Naive thymus-derived CD8-positive, alpha-beta T cell (primary cell): ENCODE measurements at places on chromosomes 2 and 18.

DNA sequence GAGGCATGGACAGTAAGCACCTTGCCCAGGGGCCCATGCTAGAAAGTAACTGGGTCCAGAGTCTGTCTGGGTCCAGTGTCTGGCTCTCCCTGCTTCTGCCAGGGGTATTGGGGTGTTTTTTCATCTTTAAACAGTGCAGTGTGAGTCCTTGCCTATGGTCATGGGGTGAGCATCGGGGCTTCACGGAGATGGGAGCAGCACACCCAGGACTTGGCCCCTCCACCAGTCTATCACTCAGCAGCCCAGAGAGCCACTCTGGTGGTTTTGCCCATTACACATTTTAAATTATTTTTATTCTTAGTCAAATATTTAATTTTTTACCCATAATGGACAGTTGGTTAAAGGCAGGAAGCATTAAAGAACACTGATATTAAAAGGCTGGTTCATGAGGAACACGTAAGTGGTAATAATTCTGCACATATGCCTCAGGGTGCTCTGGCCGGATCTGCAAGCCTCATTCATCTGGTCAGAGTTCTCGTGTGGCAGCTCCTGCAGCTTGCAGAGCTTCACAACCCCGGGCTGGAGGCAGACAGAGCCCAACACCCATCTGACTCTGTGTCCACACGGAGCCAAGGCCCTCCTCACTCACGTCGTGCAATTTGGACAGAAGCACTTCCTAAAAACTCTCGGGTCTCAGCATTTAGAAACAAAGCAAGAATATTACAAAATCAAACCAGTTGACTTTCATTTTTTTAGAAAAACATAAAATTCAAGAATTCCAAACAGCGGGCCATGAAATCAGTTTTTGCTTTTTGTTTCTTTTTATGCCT is 204.1 kb downstream of the CTIF start:
- no peak for DNase-seq

DNA sequence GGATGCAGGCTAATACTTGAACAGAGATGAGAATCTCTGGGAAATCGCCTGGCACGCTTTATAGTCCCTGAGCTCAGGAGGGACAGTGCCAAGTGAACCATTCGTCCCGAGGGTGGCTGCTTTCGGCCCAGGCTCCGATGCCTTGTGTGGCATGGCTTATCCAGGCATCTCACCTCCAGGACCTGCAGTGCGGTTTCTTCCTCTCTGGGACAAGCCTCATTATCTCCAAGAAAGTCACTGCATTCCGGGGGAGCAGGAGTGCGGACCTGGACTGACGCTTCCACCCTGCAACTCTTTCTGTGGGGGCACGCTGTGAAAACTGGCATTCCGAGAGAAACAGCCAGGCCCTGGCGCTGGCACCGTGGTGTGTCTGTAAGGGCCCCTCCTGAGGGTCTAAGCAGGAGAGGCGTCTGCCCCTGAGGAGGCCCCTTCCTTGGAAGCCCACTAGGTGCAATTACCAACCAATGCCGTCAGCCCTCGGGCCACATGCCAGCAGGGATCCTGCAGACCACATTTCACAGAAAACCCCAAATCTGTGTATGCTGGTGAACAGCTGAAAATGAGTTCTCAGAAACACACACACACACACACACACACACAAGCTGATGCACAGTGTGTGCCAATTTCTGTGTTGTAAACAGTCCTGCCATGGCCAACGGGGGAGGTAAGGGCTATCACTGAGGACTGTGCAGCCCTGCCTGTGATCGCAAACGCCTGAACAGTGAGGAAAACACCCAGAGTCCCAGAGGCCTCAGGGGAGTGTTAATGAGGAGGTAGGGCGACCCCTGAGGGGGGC is 351.9 kb upstream of the SALL3 start:
- no peak for DNase-seq

GRCh38 chr18:48638896-48639771 is 100.3 kb downstream of the CTIF start:
- DNase-seq: no peak

DNA sequence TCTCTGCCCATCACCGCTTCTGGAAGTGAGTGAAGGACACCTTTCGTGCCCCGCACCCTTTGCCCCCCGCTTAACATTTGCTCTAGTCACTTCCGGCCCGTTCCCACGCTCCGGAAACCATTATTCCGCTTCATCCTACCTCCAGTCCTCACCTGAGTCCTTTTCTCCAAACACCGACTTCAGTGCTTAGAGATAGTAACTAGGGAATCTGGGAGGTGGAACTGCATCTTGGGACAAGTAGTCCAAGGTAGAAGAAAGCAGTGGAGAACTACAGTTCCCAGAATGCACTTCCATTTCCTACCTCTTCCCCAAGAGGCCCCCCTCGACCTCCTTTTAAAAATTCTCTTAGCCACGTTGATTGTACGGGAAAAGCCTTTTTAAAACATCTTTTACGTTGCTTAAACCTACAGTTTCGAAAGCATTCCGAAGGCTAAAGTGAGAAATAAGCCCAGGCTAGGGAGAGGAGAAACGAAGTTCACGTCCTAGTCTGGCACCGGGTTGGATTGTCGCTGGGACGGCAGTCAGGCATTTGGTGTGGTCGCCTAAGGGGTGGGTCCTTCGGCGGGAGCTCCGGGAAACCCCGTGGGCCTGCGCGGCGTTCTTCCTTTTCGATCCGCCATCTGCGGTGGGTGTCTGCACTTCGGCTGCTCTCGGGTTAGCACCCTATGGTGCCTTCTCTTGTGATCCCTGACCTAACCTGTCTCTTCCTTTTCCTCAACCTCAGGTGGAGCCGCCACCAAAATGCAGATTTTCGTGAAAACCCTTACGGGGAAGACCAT is at the start of the genes CLHC1 and RPS27A:
Gene CLHC1 (minus strand): TSS at position 210 of the 779 bp plus-strand sequence. CDS start 9,882 bp downstream, outside the sequence.
Gene RPS27A (plus strand): TSS at position 605 of the 779 bp plus-strand sequence. CDS start 137 bp downstream, at position 742.
- peak; percentile 85 for DNase-seq

DNA sequence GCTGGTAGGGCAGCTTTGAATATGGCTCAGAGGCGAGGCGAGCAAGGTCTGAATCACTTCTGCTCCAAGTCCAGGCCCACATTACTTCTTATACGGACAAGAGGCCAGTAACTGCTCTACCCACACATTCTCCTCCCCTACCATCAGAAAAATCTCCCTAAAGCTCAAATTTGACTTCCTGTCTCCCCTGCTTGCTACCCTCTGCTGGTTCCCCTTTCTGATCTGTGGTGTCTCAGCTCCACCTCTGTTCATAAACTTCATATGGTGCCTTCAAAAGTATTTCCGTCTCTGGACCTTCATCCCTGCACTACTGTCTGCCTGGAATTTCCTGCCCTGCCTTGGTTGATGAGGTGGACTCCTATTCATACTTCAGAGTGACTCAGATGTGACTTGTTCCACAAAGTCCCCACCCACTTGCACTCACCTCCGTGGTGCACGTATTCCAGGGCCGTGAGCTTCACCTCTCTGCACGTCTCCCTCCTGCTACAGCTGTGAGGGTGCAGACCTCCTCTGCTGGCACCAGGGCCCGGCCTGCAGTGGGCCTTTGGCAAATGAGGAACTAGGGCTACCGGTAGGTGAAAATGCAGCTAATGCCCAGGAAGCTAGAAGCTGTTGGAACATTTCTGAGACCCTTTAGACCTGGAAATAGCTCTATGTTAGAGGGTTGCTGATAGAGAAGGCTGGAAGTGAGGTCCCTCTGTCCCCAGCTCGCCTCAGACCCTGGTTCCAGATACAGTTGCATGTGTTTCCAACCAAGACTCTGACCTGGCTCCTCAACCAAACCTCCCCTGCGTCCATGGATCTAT is 24.6 kb upstream of the KCMF1 start:
- peak; percentile 26 for DNase-seq

- DNase-seq: no peak
Observed at GRCh38 chr2:178188466-178188865, 5.8 kb upstream of the OSBPL6 start.

GRCh38 chr2:194686569-194686968 is 970.5 kb upstream of the SLC39A10 start:
- no peak for DNase-seq

DNA sequence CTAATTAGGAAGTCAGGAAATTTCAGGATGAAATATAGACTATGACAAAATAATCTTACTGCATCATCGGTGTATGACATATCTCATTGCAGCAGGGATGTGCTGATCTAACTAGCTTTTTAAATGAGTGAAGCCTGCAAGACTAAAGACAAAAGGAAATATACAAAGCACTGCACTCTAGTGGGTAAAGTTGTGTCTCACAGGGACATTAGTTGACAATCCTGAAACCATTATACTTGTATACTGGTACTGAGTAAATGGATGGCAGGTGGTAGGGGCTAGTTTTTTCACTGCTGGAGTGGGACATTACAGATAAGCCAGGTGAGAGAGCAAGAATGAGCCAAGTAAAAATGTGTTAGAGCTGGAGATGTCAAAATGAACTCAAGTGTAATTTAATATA is 317.5 kb upstream of the RAB6C start:
- DNase-seq: no peak

- DNase-seq: no peak
Observed at GRCh38 chr2:108935271-108935741, 53.7 kb downstream of the EDAR start.

- no peak for DNase-seq
Observed at GRCh38 chr2:143429932-143430679, 300.9 kb downstream of the ARHGAP15 start.

DNA sequence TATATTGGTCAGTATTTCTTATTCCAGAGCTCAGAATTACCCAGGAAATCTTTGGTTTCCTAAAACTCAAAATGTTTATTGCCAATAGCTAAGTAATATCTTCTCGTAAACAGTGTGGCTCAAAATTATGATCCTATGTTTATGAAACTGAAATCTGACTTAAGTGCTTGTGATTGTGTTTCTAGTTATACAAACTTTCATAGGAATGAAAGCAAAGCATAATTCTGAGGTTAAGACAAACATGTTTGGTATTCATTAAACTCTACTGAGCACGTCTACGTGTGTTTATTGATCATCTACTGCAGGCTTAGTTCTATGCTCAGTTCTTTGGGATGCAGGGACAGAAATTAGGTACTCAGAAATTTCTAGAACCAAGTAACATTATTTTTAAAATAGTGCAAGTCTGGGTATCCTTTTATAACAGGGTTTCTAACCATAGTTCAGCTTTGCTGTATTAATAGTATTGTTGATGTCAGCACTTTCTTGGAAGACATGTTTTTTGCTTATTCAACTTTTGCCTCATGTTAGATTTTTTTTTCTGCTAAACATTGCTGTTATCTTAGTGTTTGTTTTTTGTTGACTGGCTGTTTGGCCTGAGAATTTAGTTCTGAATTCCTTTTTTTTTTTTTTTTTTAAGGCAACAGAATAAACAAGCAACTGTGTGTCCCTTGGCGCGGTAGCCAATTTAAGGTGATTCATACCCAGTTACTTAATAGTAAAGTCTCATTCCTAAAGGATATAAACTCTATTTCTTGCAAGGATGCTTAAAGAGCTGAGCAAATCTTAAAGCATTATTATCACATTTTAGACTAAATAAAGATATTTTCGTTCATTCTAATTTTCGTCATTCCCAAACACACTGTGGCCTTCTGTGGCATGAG is 31.3 kb downstream of the PTPRM start:
- DNase-seq: no peak

DNA sequence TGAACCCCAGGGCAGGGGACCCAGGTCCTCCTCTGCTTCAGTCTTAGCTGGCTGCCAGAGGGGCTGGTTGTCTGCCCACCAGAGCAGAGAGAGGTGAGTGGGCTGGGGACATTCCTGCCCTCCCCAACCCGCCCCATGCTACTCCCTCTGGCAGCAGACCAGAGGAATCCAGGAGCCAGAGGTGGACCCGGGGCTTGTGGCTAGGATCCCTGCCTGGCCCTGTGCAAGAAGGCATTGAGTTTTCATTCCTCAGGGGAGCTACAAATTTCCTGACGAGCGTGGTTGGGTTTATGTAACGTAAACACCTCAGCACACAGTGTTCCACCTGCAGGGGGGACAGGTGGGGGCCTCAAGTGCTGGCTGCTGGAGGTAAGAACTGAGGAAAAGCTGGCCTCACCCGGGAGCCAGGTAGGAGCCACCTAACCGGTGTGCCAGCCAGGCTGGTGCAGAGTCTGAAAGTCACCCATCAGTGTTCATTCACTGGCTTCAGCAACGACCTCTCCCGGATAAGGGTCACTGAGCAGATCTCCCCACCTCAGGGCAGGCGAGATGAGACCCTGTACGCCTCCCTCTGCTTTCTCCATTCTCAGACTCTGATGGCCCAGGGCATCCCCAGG is 246.8 kb downstream of the DYSF start:
- DNase-seq: no peak

- no peak for DNase-seq
Observed at GRCh38 chr2:109148117-109148746, 19.2 kb downstream of the SH3RF3 start.

DNA sequence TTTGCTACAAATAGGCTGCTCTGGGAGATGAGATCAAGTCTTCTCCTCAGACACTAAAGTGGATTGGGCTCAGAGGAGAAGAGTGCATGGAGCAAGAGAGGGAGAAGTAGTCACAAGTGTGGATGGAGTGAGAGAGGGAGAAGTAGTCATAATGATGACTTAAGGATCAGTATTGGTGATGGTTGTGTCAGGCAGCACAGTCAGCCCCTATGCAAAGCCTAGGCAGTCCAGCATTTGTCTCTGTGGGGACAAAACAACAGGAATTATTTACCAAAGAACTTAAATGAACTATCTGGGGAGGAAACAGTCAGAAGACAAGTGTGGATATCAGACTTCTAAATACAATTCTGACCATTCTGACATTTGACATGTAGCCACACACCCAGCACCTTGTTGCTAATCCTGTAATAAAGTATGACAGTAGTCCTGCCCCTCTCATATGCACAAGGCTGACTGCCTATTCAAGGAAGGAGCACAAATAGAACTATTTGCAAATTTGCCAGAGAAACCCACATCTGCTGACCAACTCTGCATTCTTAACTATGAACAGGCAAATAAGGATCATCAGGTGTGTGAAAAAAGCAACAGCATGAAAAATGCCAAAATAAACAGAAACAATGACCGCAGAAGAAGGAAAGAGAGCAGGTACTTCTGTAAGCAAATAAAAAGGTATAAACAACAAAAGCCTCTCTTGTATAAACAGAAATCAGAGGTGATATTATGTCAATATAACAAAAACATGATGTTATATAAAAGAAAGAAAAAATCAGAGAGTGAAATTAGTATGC is 1597.9 kb upstream of the ACVR2A start:
- no peak for DNase-seq

DNA sequence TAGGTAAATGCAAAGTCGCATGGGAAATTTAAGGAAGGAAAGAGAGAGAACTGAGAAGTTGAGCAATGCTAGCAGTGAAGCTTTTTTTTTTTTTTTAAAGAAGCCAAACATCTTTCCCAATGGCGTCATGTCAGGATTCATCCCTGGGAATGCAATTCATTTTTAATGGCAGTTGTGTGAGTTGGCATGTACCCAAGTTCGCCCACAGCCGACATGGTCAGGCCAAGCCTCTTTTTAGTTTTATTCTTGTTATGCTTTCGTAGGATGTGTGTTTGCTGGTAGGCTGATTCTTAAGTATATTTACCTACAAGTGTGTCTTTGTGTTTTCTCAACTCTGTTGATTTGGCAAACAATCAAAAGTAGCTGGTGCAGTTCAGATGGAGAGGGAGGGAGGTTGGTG is 127.6 kb upstream of the ITGA6 start:
- no peak for DNase-seq

GRCh38 chr2:99509387-99509786 is 19.6 kb upstream of the REV1 start:
- no peak for DNase-seq

GRCh38 chr18:36772241-36772723 is 56.5 kb downstream of the TPGS2 start:
- DNase-seq: no peak

GRCh38 chr2:222299906-222300725 is 1.3 kb upstream of the PAX3 start:
- no peak for DNase-seq

- no peak for DNase-seq
Observed at GRCh38 chr2:196652869-196653268, 13.4 kb downstream of the CCDC150 start.

GRCh38 chr2:3704692-3705091 is 1.3 kb downstream of the DCDC2C start:
- no peak for DNase-seq

- no peak for DNase-seq
Observed at GRCh38 chr2:218218268-218219185, 1.5 kb downstream of the ARPC2 start.
